ENCODE measurements at places on chromosomes 16 and 17. TPM values are rescaled to one million over a fixed set of nuclear protein-coding genes. Genes with fewer than 3 reads are reported as not detected.

Gene RGS9
- total RNA-seq: 7.3 TPM

GRCh38 chr17:13544292-13544691, 57.4 kb downstream of the HS3ST3A1 start:
- no peaks in the 10 kb centered on the region for H3K4me1 ChIP-seq
- H3K4me3 ChIP-seq: no peak overlapping the region
- no peaks in the 10 kb centered on the region for H3K36me3 ChIP-seq
- no peaks in the 10 kb centered on the region for H3K27me3 ChIP-seq

DNA sequence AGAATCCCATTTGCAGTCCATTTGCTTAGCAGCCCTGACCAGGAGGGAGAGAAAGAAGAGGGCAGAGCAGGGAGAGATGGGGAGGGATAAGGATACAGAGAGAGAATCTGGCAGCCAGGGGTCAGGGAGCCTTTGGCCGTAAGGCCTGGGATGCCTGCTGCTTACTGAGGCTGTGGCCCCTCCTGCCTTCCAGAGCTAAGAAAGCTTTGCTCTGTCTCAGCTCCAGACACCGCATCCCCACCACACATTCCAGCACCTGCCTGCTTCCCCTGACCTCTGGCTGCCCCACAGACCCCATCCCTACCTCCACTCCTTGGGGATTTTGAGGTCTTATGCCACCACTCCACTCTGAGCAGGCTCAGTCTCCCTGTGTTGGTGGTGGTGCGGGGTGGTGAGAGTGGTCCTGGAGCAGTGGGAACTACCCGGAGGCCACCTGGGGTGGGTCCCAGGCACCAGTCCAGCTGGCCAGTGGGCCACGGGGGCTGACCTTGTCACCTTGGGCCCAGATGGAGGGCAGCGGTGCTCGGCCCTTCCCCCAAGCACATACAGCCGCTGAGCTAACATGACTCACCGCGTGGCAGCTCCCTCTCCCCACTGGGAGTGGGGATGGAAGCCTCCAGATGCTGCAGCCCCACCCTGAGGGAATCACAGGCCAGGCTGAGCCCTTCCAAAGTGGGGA, 58.3 kb downstream of the RAI1 start:
- H3K27me3 ChIP-seq: no peaks in the 10 kb centered on the region
- peaks cover 45% of the 10 kb centered on the region for H3K4me1 ChIP-seq
- no peak for DNase-seq
- H3K36me3 ChIP-seq: no peaks in the 10 kb centered on the region
- peak overlapping the region; percentile 65 for H3K27ac ChIP-seq
- no peak overlapping the region for H3K4me3 ChIP-seq

Gene SPIRE2
- total RNA-seq: 2.6 TPM

DNA sequence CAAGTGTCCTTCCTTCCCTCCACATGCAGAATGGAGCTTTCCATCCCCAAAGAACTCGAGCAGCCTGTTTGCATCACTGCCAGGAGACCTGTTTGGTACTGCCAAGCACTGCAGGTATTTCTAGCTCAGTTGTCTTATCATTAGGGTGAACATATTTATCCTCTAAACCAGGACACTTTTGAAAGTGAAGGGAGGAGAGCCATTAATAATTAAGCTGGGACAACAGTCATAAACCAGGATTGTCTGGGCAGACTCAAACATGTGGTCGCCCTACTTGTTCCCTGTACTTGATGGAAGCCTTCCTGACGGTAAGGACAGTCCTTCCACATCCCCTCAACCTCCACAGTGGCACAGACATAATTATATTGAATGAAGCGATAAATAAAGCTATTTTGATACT, 67.4 kb downstream of the PRKCA start:
- no peaks in the 10 kb centered on the region for H3K36me3 ChIP-seq
- no peak for DNase-seq
- H3K4me3 ChIP-seq: no peak overlapping the region
- no peak overlapping the region for H3K27ac ChIP-seq
- no peaks in the 10 kb centered on the region for H3K27me3 ChIP-seq

DNA sequence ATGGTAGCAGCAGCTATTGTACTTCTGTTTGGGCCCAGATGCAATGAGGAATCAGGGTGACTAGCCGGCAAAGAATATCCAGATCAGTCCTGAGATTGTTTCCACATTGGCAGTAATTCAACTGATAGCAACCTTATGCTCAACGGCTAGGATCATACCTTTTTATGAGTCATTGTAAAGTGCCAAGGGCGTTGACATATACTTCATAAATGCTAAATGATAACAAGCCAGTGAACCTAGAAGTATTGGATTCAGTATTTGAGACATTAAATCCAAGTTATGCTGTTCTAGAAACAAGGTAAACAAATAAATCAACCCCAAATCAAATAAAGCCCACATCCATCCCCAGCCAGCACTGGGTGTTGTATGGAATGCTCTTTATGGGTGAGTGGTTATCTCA, 207.1 kb upstream of the ZFHX3 start:
- H3K4me3 ChIP-seq: no peak overlapping the region
- H3K4me1 ChIP-seq: no peaks in the 10 kb centered on the region
- no peaks in the 10 kb centered on the region for H3K36me3 ChIP-seq

GRCh38 chr17:29847527-29848400, 82.3 kb downstream of the SSH2 start:
- no peaks in the 10 kb centered on the region for H3K27me3 ChIP-seq
- no peak for DNase-seq
- no peaks in the 10 kb centered on the region for H3K36me3 ChIP-seq
- H3K4me1 ChIP-seq: peaks cover 23% of the 10 kb centered on the region
- no peak overlapping the region for H3K27ac ChIP-seq

Gene CACNG5
- total RNA-seq: 0.60 TPM

GRCh38 chr16:87764600-87765472, 950 bp downstream of the KLHDC4 start:
- peaks cover 44% of the 10 kb centered on the region for H3K36me3 ChIP-seq
- peak overlapping the region; percentile 99 for H3K4me3 ChIP-seq
- no peaks in the 10 kb centered on the region for H3K27me3 ChIP-seq
- peak overlapping the region; percentile 96 for H3K27ac ChIP-seq

Gene OR1A1
- not detected for total RNA-seq

DNA sequence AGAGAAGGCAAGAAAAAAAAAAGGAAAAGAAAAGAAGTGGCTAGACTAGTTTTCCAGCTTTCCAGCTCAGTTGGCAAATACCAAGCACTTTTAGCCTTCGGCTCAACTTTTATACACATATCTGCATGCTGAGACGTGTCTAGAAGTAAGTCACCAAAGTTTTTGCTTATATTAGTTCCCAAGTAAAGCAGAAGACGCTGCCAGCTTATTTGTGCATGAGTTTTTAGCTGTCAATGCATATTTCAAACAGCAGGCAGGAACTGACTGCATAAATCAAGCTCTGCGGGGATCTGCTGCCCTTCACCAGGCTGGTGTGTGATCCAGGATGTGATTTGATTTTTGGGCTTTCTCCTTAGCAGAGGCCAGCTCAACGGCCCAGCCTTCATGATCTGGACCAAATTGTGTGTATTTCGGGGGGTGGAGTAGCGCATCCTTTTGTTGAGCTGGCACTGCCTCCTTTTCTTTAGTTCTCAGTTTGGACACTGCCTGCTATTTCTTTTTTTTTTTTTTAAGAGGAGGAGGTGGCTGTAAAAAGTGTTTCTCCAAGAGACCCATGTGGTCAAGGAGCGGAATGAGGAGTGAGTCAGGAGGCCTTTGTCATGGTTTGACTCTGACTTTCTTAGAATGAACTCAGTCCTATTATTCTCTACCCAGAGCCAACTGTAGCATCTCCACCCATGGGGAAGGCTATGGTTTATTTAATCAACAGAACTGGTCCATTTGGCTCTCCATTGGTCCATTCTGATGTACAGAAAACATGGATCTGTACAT, 162.6 kb upstream of the XYLT1 start:
- H3K4me3 ChIP-seq: no peak overlapping the region
- H3K27me3 ChIP-seq: no peaks in the 10 kb centered on the region
- DNase-seq: no peak
- no peaks in the 10 kb centered on the region for H3K4me1 ChIP-seq
- H3K36me3 ChIP-seq: no peaks in the 10 kb centered on the region

- H3K27ac ChIP-seq: peak within 1 kb of the TSS; percentile 84
- H3K4me3 ChIP-seq: peak within 1 kb of the TSS; percentile 73
- H3K4me1 ChIP-seq: peaks cover 85% of the 10 kb centered on the region
- DNase-seq: peak; percentile 97
These were observed at the start of gene PIK3R5 for GRCh38 chr17:8965394-8966168. PIK3R5 (minus strand) TSS chr17:8965707; CDS start chr17:8911494, 54,213 bp downstream.

GRCh38 chr16:50478773-50479149, 69.4 kb upstream of the NKD1 start:
- no peak for DNase-seq
- no peaks in the 10 kb centered on the region for H3K36me3 ChIP-seq
- no peak overlapping the region for H3K4me3 ChIP-seq
- no peaks in the 10 kb centered on the region for H3K27me3 ChIP-seq
- no peaks in the 10 kb centered on the region for H3K4me1 ChIP-seq
- no peak overlapping the region for H3K27ac ChIP-seq

DNA sequence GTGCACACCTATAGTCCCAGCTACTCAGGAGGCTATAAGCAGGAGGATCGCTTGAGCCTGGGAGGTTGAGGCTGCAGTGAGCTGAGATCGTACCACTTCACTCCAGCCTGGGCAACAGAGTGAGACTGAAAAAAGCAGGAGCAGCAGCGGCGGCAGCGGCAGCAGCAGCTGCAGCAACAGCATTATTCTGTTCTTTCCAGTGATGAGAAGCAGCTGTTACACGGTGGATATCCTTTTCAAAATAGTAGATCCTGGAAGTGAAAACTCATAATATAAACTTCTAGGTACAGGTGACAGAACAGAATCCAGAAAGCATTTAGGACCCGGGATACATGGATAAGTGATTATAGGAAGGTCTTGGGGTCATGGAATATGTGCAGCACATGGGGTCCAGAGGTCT, 17.8 kb upstream of the HNF1B start:
- H3K36me3 ChIP-seq: no peaks in the 10 kb centered on the region
- no peaks in the 10 kb centered on the region for H3K27me3 ChIP-seq
- no peak overlapping the region for H3K4me3 ChIP-seq

- no peaks in the 10 kb centered on the region for H3K36me3 ChIP-seq
- H3K4me3 ChIP-seq: no peak overlapping the region
- H3K4me1 ChIP-seq: no peaks in the 10 kb centered on the region
- no peak overlapping the region for H3K27ac ChIP-seq
- DNase-seq: no peak
These were observed 31.3 kb upstream of the MPHOSPH6 start for GRCh38 chr16:82201351-82201750.

- no peak for DNase-seq
- no peaks in the 10 kb centered on the region for H3K27me3 ChIP-seq
- H3K4me1 ChIP-seq: no peaks in the 10 kb centered on the region
These were observed 12.5 kb downstream of the NXN start for GRCh38 chr17:967122-967521.

Gene NXN
- total RNA-seq: 16.5 TPM

Gene FBXO39
- total RNA-seq: not detected

DNA sequence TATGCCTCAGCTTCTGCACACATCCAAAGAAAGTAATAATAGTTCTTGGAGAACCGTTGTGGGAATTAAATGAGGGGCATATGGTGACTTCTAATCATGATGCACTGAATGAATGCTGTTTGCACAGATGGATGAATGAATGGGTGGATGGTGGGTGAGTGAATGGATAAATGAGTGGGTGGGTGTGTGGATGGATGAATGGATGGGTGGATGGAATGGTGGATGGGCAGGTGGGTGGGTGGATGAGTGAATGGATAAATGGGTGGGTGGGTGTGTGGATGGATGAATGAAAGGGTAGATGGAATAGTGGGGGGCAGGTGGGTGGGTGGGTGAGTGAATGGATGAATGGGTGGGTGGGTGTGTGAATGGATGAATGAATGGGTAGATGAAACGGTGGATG, 44.9 kb upstream of the FOXF1 start:
- no peaks in the 10 kb centered on the region for H3K4me1 ChIP-seq
- no peak overlapping the region for H3K4me3 ChIP-seq
- no peak overlapping the region for H3K27ac ChIP-seq
- no peaks in the 10 kb centered on the region for H3K36me3 ChIP-seq

DNA sequence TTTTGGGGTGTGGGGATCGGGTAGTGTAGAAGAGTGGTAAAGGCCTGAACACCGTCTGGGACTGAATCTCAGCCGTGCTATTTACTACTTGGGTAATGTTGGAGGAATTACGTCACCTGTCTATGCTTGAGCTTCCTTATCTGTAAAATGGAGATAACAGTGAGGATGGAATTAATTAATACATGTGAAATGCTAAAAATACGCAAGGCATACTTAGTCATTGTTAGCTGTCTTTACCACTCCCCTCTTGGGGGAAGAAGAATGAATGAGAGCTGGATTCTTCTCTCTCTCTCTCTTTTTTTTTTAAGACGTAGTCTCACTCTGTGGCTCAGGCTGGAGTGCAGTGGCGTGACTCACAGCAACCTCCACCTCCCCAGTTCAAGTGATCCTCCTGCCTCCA, 41.1 kb upstream of the TANGO6 start:
- H3K27ac ChIP-seq: no peak overlapping the region
- H3K4me1 ChIP-seq: no peaks in the 10 kb centered on the region
- H3K36me3 ChIP-seq: no peaks in the 10 kb centered on the region
- no peaks in the 10 kb centered on the region for H3K27me3 ChIP-seq
- DNase-seq: no peak

DNA sequence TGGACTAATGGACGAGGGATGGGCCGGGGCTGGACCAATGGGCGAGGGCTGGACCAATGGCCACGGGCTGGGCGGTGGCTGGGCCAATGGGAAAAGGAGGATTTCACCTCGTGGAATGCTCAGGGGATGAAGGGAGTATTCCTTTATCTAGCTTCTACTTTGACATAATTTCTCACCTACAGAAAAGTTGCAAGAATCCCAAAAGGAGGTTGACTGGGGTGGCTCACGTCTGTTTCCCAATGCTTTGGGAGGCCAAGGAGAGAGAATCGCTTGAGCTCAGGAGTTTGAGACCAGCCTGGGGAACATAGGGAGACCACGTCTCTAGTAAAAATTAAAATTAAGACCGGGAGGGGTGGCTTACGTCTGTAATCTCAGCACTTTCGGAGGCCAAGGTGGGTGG, 5.7 kb upstream of the FLYWCH1 start:
- peaks cover 12% of the 10 kb centered on the region for H3K4me1 ChIP-seq
- no peak for DNase-seq
- H3K27ac ChIP-seq: no peak overlapping the region
- H3K27me3 ChIP-seq: no peaks in the 10 kb centered on the region
- H3K4me3 ChIP-seq: no peak overlapping the region

DNA sequence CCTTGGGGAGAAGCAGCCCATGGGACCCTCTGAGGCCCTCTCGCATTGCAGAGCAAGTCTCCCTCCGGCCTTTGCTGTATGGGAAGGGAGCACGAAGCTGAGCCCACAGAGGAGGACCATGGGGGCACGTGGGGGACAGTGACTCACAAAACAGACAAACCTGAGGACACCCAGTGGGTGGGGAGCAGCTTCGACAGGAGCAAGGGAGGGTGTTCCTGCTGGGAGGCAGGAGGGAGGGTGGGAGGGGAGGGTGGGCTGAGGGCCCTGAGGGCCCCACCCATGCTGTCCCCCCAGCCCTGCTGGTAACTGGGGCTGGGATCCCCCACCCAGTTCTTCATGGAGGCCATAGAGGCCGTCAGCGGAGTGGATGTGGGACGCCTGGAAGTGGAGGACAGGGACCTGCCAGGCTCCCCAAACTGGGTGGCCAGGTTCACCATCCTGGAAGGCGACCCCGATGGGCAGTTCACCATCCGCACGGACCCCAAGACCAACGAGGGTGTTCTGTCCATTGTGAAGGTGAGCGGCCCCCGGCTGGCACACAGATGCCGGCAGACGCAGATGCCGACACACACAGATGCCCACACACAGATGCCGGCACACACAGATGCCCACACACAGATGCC, 12.5 kb downstream of the SLC22A31 start:
- DNase-seq: no peak
- no peaks in the 10 kb centered on the region for H3K36me3 ChIP-seq
- H3K4me3 ChIP-seq: no peak overlapping the region
- H3K4me1 ChIP-seq: peaks cover 10% of the 10 kb centered on the region
- peaks cover 10% of the 10 kb centered on the region for H3K27me3 ChIP-seq
